Activated T-cell treated with anti-CD3 and anti-CD28 coated beads, Interleukin-2, amount 50 U/mL, for 72 hours (primary cell): ENCODE measurements at places on chromosomes 2 and 18. TPM values are rescaled to one million over a fixed set of nuclear protein-coding genes. Genes with fewer than 3 reads are reported as not detected.

The CRYBA2 gene
- total RNA-seq: not detected

The EPG5 gene
- 27.0 TPM for total RNA-seq

The RNU2-63P gene
- total RNA-seq: 11.0 TPM

The EDAR gene
- 0.28 TPM for total RNA-seq

The BCL2 gene
- total RNA-seq: 98.3 TPM

GRCh38 chr2:9240745-9241144 lies 34.1 kb downstream of the ASAP2 start:
- DNase-seq: peak; percentile 30

DNA sequence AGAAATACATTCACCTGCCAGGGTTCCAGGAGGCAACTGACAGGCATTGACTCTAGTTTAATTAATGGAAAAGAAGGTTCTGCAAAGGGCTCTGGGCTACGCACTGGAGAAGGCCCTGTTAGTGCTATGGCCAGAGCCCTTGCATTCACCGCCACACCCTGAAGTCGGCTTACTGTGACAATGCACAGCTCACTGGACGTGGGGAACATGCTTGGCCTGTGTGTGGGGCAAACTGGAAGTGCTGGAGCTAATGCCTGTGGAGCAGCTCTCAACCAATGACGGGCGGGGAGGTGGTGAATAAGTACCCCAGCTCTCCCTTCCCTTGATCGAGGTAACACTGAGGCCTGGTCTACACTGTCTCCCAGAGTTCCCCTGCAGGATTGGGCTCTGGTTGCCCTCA lies 209.8 kb downstream of the HAUS1 start:
- DNase-seq: no peak

GRCh38 chr2:191629976-191630712 lies 47.8 kb upstream of the NABP1 start:
- no peak for DNase-seq

- DNase-seq: no peak
Observed at GRCh38 chr2:141439524-141439923, 691.3 kb downstream of the LRP1B start.

DNA sequence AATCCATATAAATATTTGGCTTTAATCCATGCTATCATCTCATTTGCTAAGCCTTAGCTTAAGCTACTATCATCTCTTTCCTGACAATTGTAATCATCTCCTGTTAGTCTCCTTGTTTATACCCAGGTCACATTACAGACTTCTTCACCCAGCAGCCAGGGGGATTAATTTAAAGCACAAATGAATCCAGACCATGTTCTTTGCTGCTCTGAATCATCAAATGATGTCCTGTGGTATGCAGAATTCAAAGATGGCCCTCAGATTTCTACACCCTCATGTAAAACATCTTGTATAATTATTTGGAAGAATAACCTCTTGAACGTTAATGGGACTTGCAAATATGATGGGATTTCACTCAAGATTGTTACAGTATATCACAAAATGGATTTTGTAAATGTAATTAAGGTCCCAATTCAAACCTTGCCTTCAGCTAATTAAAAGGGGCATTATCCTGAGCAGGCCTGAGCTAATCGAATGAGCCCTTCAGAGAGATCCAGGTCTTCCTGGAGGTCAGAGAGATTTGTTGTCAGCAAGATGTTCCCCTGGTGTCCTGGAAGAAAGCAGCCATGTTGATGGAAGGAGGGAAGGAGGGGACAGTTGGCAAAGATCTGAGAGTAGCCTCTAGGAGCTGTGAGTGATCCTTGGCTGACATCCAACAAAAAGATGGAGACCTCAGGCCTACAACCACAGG lies 241.1 kb upstream of the MMADHC start:
- no peak for DNase-seq

- no peak for DNase-seq
Observed at GRCh38 chr2:119434664-119435063, 3.0 kb downstream of the TMEM37 start.

DNA sequence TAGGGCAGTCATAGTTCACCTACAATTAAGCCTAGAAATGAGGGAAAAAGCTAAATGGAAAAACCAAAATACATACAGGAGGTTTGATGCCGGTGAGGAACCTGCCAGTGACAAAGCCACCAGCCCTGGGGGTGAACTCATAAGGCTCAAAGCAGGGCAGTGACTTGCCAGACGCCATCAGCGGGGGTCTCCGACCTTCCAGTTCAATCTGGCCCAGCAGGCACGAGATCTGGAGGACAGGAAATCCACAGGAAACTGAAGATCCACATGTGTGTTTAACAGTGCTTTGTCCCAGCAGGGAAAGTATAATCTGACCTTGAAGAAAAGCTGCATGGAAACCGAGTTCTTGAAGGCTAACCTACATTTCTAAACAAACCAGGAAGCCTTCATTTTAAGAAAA lies 60.1 kb downstream of the POLR1A start:
- DNase-seq: no peak

DNA sequence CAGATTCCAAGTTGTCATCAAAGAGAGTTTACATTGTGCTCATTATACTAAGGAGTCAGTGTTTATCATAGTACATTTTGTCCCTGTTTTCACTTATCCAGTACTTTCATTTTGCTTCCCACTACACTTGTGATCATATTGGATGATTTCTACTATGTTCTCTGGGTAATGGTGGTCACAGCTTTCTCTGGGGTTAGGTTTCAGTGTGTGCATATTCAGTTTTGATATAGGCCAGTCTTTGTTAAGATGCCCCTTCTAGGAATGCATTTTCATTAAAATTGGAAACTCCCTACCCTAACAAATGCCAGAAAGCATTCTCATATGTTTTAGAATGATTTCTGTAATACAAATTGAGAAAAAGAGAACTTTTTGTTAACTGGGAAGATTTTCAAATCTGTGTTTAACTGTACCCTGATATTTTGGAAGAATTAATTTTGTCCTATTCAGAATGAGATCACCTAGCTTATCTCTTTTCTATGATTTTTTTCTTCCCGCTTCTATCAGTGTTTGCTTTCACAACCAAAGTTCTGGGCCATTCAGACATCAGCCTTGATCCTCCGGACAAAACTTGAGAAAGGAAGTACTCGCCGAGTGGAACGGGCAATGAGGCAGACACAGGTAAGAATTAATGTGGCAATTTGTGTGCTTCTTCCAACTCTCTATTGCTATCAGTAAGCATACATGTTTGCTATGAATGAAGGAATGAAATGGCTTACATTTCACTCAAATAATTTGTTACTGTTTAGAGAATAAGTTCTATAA lies 74.6 kb downstream of the TTC27 start:
- DNase-seq: no peak

DNA sequence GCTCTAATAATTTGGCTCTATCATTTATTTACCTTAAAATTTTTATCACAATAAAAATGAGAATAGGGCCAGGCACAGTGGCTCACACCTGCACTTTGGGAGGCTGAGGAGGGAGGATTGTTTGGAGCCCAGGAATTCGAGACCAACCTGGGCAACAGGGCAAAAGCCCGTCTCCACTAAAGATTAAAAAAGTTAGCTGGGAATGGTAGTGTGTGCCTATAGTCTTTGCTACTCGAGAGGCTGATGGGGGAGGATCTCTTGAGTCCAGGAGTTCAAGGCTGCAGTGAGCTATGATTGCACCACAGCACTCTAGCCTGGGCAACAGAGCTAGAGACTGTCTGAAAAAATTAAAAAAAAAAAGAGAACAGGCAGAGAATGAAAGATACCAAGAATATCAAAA lies 5.7 kb downstream of the MPHOSPH10 start:
- no peak for DNase-seq

GRCh38 chr2:40208463-40208862 lies 243.4 kb downstream of the SLC8A1 start:
- no peak for DNase-seq
